ENCODE measurements at places on chromosomes 13 and 19. TPM values are rescaled to one million over a fixed set of nuclear protein-coding genes. Genes with fewer than 3 reads are reported as not detected.
A peak's percentile ranks its signal among the peaks of the same experiment; 100 is the strongest.

The RASL11A gene
- total RNA-seq, result 0.14 TPM

The BEST2 gene
- not detected for total RNA-seq

DNA sequence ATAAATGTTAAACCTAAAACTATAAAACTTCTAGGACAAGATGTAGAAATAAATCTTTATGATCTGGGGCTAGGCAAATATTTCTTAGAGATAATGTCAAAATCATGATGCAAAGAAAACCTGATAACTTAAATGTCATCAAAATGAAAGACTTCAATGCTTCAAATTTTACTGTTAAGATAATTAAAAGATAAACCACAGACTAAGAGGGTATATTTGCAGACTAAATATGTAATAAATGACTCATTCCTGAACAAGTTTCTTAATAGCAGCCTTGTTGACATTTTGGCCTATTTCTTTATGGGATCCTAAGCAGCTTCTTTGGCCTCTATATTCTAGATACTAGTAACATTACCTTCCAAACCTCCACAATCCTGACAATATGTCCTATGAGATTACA, 2878.3 kb upstream of the PCDH20 start:
- no peak overlapping the region for H3K4me3 ChIP-seq
- no peaks in the 10 kb centered on the region for H3K27me3 ChIP-seq
- no peaks in the 10 kb centered on the region for H3K4me1 ChIP-seq
- no peaks in the 10 kb centered on the region for H3K36me3 ChIP-seq
- DNase-seq, result no peak

GRCh38 chr13:29496241-29496712, 99.2 kb downstream of the SLC7A1 start:
- no peaks in the 10 kb centered on the region for H3K27me3 ChIP-seq
- peak; percentile 90 for DNase-seq
- H3K36me3 ChIP-seq, result no peaks in the 10 kb centered on the region
- H3K4me3 ChIP-seq, result peak overlapping the region; percentile 36
- peaks cover 88% of the 10 kb centered on the region for H3K4me1 ChIP-seq

DNA sequence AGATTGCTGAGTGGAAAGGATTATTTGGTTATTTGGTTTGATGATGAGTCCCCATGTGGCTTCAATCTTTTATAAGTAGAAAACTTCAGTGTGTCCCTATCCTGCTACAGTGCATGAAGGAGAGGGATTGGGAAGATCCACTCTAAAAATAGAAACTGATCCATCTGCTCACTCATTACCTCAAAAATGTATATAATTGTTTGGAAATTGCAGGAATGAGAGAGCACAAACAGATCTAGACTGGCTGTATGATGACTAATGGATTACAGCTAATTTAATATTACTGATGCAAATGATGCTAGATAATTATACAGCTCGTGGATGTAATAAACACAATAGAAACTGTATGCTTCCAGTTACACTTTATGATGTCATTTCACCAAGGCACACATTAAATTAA, 625.3 kb upstream of the PRR20A start:
- no peaks in the 10 kb centered on the region for H3K27me3 ChIP-seq
- no peak overlapping the region for H3K4me3 ChIP-seq
- no peak overlapping the region for H3K27ac ChIP-seq
- DNase-seq, result no peak
- no peaks in the 10 kb centered on the region for H3K4me1 ChIP-seq

The OR10H1 gene
- total RNA-seq, result not detected

Measured in Karpas-422 (cell line).